ENCODE measurements at places on chromosomes 6 and 20.

DNA sequence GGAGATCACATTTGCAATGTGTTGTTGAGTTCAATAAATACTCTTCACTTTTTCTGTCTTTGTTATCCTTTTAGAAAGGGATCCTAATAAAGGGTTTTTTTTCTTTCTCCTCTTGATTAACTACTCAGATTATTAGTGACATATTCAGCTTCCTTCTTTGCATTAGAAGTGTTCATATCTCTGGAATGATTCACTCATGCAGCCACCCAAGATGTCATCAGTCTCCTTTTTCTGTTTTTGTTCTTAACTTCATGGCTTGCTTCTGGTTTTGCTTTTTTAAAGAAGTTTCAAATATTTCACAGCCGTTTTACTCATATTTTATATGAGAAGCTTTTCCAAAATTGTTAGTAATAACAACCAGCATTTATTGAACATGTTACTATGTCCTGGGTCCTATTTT, 187.6 kb downstream of the TMEM242 start:
- DNase-seq: no peak

GRCh38 chr6:2881423-2881822, 21.7 kb downstream of the SERPINB9 start:
- DNase-seq: no peak

GRCh38 chr6:139572001-139572400, 197.6 kb upstream of the CITED2 start:
- DNase-seq: no peak

DNA sequence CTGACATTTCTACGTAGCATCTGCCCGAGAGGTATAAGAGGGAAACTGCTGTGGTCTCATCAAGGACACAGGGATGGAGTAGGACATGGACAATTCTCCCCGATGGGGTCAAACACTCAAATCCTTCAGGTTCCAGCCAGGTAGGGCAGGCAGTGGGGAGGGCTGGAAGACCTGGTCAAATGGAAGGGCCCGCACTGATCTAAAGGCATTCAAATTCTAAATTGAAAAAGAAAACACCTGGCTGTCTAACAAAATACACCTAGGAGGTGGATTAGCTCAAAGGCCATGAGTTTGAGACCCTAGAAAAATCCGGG, 8.2 kb downstream of the DUSP15 start:
- DNase-seq: no peak

- DNase-seq: no peak
Measured at GRCh38 chr6:42406306-42407280, 45.1 kb downstream of the TRERF1 start.
